ENCODE measurements at places on chromosomes 11 and 22.

GRCh38 chr11:10544491-10545465, 3.8 kb upstream of the RNF141 start:
- DNase-seq, result no peak

GRCh38 chr11:86245369-86246292, 1.1 kb downstream of the EED start:
- peak; percentile 9 for DNase-seq

DNA sequence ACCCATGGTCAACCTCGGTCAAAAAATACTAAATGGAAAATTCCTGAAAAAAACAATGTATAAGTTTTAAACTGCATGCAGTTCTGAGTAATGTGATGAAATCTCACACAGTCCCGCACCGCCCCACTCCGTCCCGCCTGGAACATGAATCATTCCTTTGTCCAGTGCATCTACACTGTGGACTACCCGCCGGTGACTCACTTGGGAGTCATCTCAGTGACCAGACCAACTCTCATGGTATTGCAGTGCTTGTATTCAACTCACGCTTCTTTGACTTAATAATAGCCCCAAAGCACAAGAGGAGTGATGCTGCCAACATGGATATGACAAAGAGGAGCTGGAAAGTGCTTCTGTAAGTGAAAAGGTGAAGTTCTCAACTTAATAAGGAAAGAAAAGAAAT, 48.8 kb downstream of the ARHGAP32 start:
- DNase-seq, result no peak

DNA sequence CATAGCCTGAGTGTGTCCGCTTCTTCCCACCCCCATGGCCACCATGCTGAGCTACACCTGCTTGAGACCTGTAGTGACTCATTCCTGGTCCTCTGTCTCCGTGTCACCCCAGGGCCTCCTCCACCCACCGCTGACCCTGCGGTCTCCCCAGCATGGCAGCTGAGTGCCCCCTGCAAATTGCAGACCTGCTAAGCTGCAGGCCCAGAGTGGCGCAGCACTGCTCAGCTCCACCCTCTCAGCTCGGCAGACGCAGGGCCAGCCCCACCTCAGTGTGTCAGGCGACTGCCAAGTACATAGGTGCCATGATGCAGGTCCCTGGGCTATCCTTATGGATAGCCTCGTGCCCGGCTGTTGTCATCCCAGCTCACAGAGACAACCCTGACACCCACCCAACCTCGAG, 13.1 kb downstream of the MS4A15 start:
- DNase-seq, result no peak

GRCh38 chr11:28842716-28843115, 734.5 kb downstream of the METTL15 start:
- no peak for DNase-seq

DNA sequence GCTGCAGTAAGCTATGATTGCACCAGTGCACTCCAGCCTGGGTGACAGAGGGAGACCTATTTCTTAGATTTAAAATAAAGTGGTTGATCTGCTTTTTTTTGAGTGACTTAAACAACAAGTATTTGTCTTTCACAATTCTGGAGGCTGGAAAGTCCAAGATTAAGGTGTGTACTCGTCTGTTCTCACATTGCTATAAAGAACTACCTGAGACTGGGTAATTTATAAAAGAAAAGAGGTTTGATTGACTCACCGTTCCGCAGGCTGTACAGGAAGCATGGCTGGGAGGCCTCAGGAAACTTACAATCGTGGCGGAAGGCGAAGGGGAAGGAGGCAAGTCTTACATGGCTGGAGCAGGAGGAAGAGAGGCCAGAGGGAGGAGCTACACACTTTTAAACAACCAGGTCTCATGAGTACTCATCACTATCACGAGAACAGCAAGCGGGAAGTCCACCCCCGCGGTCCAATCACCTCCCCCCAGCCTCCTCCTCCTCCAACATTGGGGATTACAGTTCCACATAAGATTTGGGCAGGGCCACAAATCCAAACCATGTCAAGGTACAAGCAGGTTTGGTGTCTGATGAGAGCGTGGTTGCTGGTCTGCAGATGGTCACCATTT, 19.7 kb upstream of the OSBPL5 start:
- DNase-seq, result no peak

DNA sequence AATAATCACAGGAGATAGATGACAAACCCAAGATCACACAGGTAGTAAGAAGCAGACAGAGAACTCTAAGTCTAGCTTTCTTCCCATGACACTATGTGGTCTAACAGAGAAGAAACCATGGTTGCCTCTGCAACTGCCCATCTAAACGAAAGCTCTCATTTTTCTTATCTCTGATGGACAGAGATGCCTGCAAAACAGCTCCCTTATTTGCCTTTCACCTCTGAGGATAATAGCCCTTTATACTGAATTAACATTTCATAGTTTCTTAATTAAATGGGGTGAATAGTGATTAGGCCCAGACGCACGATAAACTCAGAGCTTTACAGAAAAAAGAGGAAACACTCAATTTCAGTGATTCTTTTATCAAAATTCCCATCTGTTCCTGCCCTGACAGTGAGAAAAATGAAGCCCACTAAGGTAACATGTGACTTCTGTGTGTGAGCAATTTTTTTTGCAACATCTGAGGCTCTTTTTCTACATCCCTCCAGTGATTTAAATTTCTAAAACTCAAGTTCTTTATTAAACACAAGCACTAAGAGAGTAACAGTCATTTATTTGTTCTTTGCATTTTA, 24.6 kb downstream of the OR2AG2 start:
- no peak for DNase-seq

- no peak for DNase-seq
Observed at GRCh38 chr11:105108247-105108646, 31.3 kb downstream of the CARD18 start.

DNA sequence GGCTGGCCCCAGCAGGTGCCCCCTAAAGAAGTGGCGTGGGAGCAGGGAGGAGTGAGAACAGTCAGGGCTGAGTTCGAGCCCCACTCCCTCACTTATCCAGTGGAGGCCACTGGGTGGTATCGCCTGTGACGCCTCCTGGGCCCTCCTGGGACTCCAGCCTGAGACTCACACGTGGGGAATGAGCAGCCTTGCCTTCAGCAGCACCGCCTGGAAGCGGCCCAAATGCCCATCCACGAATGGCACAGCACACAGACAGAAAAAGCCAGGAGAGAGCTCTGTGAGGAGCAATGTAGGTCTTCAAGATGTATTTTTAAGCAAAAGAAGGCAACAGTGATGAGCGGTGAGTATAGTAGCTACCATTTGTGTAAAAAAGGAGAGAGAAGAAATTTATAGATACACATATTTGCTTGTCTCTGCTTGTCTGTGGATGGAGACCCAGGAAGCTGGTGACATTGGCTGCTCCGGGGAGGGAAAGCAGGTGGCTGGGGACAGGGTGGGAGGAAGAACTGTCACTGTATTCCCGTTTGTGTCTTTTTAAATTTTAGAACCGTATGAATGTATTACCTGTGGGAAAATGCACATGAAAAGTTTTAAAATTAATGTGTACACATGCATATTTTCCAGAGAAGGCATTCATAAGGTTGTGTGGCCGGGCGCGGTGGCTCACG, 13.2 kb downstream of the KCNJ4 start:
- DNase-seq, result no peak

- DNase-seq, result no peak
Observed at GRCh38 chr11:109432105-109432504, 10.1 kb downstream of the C11orf87 start.

DNA sequence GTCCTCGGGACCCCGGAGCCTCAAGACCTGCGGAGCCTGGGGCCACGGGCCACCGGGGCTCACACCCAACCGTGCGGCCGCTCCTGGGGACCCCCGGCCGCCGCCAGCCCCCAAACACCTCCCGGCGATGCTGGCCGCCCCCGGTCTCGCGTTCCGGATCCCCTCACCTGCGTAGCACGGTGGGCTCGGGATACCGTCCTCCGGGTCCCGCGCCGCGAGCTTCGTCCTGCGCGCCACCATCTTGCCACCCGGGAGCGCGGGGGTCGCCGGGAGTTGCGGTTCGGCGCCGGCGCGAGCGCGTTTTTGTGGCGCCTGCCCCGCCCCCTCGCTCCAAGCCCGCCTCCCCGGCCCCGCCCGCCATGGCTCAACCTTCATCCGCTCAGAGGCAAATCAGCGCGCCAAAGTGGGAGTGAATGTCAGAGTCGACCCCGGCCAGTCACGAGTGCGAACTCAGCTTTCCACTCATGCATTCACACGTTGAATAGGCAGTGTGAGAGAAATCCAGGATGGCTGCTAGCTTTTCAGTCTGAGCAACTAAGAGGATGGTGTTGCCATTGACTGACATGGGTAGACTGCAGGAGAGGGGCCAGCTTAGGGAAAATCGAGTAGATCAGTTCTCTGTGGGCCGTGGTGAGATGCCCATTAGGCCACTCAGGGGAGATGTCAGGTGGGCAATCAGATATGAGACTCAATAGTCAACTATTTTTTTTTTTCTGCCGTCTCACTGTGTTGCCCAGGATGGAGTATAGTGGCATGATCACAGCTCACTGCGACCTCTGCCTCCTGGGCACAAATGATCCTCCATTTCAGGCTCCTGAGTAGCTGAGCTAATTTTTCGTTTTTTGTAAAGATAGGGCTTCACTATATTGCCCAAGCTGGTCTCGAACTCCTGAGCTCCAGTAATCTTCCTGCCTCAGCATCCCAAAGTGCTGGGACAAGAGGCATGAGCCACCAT, 28.3 kb downstream of the SERHL2 start:
- DNase-seq, result peak; percentile 82

DNA sequence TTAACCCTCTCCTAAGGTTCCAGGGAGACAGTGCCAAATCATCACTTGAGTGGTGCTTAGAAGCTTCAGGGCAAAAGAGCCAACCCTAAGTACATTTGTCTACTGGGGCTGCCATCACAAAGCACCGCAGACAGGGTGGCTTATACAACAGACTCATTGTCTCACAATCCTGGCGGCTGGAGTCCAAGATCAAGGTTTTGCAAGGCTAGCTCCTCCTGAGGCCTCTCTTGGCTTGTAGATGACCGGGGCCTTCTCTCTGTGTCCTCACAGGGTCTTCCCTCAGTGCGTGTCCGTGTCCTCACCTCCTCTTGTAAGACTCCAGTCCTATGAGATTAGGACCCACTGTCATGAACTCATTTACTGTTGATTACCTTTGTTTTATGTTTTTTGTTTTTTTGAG, 34.1 kb upstream of the CD81 start:
- no peak for DNase-seq

GRCh38 chr22:45248832-45249561, 8.3 kb upstream of the KIAA0930 start:
- DNase-seq, result no peak

DNA sequence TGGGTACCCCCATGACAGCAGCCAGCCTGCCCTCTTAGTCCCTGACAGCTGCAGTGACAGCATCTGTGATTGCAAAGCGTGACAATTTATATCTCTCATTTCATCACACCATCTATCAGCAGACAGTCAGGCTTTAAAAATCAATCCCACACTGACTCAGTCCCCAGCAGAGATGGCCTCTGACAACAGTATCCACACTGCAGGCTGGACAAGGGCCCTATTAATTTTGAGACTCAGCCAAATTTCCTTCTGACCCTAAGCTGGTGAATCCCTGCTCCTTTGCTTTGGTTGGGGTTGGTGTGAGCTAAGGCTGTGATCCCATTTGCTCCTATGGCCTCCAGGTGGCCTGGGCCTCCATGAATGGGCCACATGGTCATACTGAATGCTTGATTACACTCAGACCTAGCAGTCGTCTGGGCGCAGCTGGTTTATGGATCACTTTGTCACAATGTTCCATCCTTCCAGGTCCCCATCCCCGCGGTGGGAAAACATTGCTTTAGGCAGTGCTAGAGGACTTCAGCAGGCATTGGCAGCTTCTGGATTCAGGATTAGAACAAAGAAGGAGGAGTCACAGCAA, 68.2 kb upstream of the B3GAT1 start:
- DNase-seq, result no peak

GRCh38 chr11:28820296-28820989, 712.3 kb downstream of the METTL15 start:
- DNase-seq, result no peak

GRCh38 chr11:7307836-7308235, 56.1 kb downstream of the SYT9 start:
- no peak for DNase-seq

GRCh38 chr11:57230316-57230715, 6.7 kb downstream of the APLNR start:
- no peak for DNase-seq

- no peak for DNase-seq
Observed at GRCh38 chr11:15793043-15793996, 563.0 kb downstream of the SOX6 start.

DNA sequence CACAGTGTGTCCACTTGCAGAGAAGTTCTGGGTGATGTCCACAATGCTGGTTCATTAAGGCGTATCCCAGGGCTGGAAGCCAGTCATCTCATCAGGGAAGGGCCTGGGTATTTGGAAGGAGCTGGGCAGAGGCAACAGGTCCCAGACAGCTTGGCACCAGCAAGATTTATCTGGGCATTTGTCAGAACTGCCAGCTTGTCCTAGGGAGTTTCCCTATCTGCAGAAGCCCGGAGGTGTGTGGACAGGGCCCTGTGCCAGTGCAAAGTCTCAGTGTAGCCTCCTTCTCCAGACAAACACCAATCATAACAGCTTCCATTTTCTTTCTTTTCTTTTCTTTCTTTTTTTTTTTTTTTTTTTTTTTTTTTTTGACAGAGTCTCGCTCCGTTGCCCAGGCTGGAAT, 125.3 kb upstream of the TIMP3 start:
- no peak for DNase-seq

DNA sequence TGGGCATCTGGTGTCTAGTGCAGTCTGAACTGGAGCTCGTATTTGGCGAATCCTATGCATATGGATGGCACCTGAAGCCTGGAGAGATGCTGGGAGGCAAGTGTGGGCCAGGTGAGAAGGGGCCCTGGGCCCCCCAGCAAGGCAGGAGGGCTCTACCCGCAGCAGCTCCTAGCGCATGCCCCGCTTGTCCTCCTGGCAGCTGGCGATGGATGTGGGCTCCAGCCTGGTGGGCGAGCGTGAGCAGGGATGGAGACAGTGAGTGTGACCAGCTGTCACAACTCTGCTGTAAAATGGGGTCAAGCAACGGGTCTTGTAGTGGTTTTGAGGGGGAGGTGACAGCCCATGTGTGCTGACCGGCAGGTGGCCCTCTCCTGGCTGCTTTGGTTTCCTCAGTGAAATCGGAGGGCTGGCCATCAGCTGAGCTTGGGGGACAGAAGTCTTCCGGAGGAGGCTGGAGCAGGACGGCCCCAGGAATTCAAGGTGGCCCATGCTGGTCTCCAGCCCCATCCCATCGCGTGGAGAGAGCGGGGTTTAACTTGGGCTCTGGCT, 12.0 kb downstream of the FRMD8 start:
- no peak for DNase-seq

DNA sequence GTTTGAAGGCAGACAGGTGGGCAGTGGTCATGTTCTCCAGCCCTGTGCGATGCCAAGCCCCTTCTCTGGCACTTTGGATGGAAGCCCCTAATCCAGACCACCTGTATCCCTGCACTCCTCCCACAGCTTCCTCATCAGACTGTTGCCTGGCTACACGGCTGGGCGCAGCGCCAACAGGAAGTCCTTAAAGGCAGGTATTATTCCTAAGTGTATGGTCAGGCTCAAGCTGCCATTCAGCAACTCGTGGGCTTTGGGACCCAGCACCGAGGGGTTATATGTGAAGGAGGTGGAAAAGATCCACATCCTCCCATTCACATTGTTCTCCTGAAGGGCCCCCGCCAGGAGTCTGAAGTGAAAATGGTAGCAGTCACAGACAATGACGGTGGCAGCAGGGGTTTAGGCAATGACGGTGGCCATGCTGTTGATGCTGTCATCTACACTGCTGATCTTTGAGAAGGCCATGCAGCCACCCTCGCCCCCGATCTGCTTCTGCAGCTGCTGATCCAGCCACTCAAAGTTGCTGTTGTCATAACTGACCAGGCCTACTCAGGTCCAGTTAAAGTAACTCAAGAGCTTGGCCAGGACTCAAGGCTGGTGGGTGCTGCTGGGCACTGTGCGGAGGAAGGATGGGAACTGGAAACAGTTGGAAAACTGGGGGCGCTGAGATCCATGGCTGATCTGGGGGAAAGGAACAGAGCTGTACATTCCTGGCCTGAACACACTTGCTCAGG, 27.7 kb downstream of the OR6Q1 start:
- no peak for DNase-seq
